Astrocyte of the spinal cord (primary cell): ENCODE measurements at places on chromosomes 7 and 10.

DNA sequence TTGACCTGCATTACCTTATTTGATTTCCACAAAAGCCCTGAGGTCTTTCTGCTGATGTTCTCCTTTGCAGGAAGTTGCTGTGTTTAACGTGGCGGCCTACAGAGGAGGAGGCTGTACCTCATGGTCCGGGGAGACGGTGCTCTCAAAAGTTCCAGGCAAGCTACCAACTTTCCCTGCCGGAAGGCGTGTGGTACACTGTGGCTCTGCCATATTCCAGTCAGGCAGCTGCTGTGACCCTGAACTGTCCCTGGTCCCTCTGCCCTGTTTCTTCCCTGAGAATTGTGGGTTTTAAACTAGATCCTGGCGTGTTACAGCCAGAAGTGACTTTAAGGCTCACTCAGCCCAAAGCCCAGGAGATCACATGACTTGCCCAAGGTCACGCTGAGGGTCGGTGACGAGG is 139.2 kb downstream of the TEX36 start:
- no peak for DNase-seq

DNA sequence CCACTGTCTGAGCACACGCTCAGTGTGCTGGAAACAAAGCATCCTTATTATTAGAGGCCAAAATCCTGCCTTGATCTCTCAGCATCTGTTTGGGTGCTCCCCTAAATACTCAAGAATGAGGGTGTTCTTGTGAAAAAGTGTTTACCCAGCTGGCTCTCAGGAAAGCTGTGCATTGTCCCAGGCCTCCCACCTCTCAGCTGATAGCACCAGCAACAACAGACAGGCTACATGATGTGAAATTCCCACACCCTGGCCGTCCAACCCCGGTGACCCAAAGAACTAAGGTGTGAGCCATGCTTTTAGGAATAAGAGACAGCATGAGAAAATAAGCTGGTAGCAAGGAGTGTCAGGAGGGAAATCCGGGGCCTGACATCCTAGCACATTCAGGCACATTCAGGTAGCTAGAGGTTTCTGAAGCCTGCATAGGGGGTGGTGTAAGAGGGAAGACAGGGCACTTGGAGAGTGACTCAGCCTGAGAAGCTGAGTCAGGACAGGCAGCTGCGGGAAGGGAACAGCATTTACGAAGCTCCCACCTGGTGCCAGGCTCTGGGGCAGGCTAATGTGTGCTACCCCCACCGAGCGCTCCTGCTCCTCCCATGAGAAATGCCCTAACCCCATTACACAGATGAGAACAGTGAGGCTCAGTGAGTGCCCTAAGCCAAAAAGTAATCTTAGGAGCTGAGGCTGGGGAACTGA is 205.6 kb downstream of the GRID1 start:
- no peak for DNase-seq

- peak; percentile 87 for DNase-seq
Observed at GRCh38 chr10:78248651-78249464, 215.2 kb downstream of the RPS24 start.

DNA sequence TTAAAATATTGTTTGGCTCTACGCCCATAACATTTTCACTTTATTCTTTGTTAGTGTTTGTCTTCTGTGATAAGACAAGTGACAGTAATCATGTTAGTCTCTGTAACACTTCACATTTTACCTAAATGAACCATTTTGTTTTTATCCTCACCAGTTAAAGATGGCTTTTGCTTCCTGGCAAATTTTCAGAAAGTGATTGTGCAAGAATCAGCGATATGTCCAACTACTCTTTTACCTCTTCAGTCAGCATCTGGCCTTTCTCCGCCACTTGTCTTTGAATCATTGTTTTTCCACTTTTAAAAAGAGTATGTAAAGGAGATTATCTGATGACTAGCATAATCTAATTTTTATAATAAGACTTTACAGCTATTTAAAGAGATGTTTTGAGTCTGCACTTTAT is 3.5 kb downstream of the DGKB start:
- DNase-seq = no peak

DNA sequence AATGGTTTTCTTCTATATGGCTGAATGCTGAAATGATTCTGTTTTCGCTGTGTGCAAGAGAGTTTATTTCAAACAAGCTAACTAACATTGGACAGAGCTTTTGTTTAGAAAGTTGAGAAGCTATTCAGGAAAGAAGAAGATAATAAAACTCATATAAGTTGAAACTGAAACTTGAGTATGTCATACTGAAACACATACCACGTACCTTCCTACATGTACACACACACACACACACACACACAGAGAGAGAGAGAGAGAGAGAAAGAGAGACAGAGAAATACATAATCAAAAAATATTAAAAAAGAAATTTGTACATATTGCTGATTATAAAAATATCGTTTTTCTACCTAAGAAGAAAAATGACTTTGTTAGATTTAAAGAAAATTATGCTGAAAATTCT is 561.9 kb upstream of the KCND2 start:
- no peak for DNase-seq

- no peak for DNase-seq
Observed at GRCh38 chr10:51773681-51774080, 74.3 kb upstream of the CSTF2T start.

DNA sequence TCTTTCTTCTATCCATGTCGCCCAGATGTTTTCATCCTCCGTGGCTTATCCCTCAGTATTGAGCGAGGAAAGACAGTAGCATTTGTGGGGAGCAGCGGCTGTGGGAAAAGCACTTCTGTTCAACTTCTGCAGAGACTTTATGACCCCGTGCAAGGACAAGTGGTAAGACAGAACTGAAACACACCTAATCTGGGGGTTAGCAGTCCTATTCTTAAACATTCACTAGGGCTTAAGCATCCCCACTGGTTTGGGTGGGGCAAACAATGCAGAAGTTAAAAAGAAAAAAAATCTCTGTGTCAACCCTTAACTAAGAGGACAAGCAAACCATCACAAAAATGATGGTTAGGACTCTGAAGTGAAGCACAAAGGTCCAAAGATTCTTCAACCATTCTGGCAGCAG is 43.8 kb downstream of the SP8 start:
- DNase-seq = no peak

GRCh38 chr7:19275000-19275399 is 129.8 kb upstream of the FERD3L start:
- DNase-seq = no peak

DNA sequence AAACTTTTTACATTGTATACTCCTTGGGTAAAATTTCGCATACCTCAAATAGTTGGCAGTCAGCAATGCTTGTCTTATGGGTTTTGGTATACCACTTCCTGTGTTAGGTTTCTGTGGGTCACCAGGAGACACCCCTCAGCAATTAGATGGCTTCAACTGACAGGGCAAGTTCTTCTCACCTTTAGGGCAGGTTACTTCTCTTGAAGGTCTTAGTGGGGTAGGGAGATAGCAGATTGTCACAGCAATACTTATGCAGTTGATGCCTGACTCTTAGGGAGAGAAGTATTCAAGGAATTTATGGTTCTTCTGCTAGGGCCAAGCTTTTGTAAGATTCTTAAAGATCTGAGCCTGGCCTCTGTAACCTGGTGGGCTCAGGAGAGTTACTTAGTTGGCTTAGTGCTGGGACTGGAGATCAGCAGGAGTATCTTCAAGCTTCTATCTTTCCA is 42.9 kb downstream of the MKLN1 start:
- peak; percentile 63 for DNase-seq

DNA sequence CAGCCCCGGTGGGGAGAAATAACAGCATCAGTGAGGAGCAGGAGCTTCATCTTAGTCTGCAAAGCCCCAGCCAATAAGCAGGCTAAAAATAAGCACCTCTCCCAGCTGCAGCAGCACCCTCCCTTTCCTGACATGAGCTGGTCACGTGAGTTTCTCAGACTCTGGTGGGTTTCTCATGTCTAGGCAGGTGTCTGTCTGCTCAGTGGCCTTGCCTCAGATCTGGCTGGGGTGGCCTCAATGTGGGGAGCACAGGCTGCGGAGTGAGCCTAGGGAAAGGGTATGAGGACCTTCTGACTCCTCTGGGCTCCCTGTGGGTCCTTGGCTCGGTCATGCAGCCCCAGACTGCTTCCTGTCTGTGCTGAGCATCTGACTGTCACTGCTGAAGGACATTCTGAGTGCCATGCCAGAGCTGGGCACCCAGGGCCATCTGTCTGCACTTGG is 81.6 kb upstream of the LRRC4 start:
- DNase-seq = no peak

DNA sequence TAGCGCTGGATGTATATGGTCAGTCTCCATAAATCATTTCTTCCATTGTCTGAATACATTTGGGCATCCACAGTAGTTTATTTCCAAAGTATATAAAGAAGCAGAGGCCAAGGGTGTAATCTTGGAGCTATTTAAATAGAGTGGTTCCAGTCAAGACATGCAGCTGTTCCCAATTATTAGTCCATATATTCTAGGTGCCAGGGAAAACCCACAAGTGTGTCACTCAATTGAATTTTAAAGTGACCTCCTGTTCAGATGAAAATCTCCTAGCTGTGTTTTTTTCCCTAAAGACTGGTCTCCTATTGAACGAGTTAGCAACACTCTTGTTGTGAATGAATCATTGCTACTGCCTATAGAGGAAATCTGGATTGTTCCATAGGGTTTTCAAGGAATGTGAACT is 260.2 kb upstream of the BMPER start:
- no peak for DNase-seq

DNA sequence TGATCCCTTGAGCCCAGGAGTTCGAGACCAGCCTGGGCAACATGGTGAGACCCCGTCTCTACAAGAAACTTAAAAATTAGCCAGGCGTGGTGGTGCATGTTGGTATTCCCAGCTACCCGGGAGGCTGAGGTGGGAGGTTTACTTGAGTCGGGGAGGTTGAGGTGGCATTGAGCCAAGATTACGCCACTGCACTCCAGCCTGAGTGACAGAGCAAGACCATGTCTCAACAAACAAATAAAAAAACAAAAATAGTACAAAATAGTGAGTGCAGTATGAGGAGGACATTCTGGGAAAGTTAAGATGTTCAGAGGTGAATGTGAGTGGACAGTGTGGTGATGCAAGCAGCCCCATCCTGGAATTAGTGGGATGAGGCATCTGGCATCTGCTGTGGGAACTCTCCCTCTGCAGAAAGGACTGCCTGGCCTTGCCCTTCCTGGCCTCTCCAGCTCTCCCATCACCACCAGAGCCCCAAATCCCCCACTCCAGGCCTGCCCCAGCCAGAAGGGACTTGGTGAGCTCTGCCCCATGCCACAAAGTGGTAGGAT is 96.6 kb upstream of the PARD3 start:
- no peak for DNase-seq

DNA sequence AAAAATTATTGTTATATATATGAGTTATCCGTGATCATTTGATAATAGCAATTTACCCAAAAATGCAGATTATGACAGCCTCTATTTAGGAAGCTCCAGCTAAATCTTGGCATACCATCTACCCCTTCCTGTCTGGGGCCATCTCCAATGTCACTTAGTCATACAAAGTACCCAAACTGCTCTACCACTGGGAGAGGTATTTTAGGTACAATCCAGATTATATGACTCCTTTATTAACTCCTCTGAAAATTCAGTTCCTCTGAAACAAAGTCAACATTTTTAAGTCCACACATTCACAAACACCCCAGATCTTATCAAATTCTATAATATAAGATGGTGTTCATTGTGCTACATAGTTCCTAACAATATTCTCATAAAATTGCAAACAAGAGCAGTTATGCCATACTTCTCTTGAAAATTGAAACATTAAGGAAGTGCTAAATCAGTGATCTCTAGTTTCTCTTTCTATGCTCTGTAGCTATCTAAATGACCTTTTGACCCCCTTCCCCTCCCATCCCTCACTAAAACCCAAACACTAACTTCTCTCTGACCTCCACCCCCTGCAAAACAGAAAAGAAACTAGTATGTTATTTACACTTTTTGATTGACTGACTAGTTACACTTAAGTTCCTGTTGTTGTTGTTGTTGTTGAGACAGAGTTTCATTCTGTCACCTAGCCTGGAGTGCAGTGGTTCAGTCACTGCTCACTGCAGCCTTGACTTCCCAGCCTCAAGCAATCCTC is 16.4 kb downstream of the HOXA1 start:
- DNase-seq = no peak

GRCh38 chr10:66284621-66285020 is 641.2 kb upstream of the LRRTM3 start:
- DNase-seq = no peak

- no peak for DNase-seq
Observed at GRCh38 chr7:45160417-45160881, 2.9 kb downstream of the RAMP3 start.

GRCh38 chr7:137331378-137331777 is 12.2 kb downstream of the PTN start:
- DNase-seq = peak; percentile 55

- no peak for DNase-seq
Observed at GRCh38 chr7:40234046-40234445, 99.2 kb downstream of the SUGCT start.

- no peak for DNase-seq
Observed at GRCh38 chr7:143909863-143910262, 7.9 kb upstream of the TCAF1 start.

DNA sequence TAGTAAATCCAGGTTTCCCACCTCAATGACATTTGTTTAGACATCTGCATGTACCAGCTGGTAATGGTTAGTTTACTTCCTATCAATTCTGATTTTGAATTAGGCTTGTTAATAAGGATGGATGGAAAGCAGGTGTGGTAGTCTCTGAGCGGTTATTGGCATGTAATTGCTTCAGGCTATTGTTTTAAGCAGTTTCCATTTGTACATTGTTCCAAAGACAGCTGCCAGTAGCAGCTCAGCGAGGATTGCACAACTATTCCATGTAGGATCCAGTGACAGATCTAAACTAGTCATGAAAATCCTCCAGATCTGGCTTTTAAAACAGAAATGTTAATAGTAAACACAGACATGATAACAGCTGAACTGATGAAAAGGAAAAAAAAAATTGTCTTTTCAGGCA is 436.0 kb upstream of the ADARB2 start:
- no peak for DNase-seq

- no peak for DNase-seq
Observed at GRCh38 chr10:1309617-1310270, 253.6 kb downstream of the WDR37 start.

DNA sequence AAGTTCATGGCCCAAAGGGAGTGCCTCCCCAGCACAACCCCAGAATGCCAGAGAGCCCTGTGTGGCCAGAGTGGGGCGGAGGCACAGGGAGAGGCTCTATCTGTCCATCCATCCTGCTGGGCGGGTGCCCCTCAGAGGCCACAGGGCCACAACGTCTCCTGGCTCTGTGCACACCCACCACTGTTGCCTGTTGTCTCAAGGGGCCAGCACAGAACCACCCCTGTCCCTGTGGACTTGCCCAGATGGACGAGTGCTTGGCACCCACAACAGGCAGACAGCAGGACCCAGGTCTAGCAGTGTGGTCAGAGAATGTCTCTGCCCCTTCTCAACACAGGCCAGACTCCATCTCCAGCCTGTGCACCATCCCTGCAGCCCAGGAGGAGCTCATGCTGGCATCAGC is 92.8 kb downstream of the PAXIP1 start:
- DNase-seq = no peak

DNA sequence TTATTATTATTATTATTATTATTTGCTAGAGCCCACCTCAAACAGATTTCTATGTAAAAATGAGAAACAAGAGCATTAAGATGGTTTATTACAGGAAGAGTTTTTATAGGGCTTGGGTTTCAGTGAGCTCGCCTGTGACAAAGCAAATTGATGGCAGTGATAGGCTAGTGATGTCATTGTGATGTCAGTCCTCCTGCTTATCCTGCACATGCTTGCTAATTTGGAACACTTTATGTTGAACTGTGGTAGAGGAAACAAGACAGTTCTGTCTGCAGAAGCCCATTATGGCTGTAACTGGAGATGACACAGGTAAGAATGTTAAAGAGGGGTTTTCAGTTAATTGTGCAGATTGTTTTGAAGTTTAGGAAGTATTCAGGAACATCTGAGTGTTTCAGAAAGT is 68.3 kb downstream of the CREM start:
- peak; percentile 71 for DNase-seq

GRCh38 chr10:69814251-69814650 is 12.5 kb downstream of the COL13A1 start:
- DNase-seq = no peak
